ENCODE measurements at places on chromosomes 5 and 9. TPM values are rescaled to one million over a fixed set of nuclear protein-coding genes. Genes with fewer than 3 reads are reported as not detected.

- H3K27me3 ChIP-seq, result no peaks in the 10 kb centered on the region
- H3K4me3 ChIP-seq, result no peak overlapping the region
- DNase-seq, result no peak
- H3K36me3 ChIP-seq, result no peaks in the 10 kb centered on the region
These were observed 76.9 kb upstream of the SPATA31D4 start for GRCh38 chr9:81851340-81851739.

DNA sequence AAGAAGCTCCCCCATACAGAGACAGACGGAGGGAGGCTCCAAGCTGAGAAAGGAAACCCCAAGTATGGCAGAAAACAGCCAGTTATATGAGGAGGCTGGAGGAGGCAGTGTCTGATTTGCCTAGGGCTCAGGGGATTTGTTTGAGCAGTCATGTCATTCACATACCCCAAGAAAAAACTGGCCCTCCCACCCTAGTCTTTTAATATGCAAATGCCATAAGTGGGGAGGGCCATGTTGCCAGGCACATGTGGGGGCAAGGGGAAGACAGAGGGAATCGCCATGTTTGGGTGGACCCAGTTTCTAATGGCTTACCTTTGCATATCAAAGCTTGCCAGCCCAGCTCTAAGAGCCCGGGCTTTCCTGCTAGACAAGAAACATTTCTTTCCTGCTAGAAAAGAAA lies 1163.8 kb downstream of the TAF11L14 start:
- H3K4me1 ChIP-seq, result no peaks in the 10 kb centered on the region
- no peaks in the 10 kb centered on the region for H3K27me3 ChIP-seq
- no peak overlapping the region for H3K27ac ChIP-seq
- no peak overlapping the region for H3K4me3 ChIP-seq
- DNase-seq, result no peak

Gene MTRR
- total RNA-seq, result 32.5 TPM

GRCh38 chr9:96874947-96875460 lies 20.7 kb upstream of the ZNF782 start:
- peak; percentile 51 for DNase-seq
- no peaks in the 10 kb centered on the region for H3K36me3 ChIP-seq
- H3K4me1 ChIP-seq, result peaks cover 3% of the 10 kb centered on the region
- peak overlapping the region; percentile 32 for H3K27ac ChIP-seq

Gene TMEM215
- total RNA-seq, result not detected

DNA sequence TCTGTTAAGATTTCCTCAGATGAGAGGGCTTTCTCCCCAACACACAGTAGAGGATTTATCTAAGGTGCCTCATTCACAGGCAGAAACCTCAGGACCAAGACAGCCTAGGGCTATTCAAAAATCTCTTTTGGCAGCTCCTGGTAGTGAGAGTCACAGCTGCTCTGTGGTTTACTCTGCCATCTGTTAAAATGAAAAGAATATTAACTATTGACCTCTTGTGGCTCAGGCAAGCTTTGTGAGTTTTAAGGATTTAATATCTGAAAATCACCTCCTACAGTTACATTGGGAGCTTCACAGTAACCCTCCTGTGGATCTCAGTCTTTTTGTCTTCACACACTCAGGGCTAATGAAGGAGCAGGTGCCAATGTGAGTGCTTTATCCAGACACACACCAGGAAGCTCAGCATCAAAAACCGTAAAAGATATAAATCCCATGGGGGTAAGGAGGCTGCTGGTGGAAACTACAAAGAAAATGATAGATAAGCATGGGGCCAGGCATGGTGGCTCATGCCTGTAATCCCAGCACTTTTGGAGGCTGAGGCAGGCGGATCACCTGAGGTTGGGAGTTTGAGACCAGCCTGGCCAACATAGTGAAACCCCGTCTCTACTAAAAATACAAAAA lies 29.7 kb downstream of the PPP1R2B start:
- no peak overlapping the region for H3K27ac ChIP-seq
- H3K27me3 ChIP-seq, result peaks cover 17% of the 10 kb centered on the region
- no peaks in the 10 kb centered on the region for H3K4me1 ChIP-seq
- H3K36me3 ChIP-seq, result no peaks in the 10 kb centered on the region
